ENCODE measurements at places on chromosomes 3 and 15.

DNA sequence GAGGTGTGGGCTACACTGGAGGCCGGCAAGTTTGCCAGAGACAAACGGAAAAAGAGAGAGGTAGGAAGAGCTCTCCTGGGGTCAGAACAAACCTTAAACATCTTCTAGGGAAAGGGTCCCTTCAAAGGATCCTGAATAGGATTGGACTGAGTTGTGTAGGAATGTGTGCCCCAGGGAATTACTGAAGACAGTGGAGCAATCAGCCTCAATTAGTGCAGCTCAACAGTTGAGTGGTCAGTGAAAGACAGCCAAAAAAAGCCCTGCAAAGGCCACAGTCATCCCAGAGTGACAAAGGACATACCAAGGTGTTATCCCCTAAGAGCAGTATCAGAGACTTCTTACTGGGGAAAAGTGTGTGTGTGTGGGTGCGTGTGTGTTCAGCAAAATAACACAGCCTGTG, 70.3 kb downstream of the NUP210 start:
- no peak for DNase-seq

- DNase-seq = no peak
Observed at GRCh38 chr3:178422406-178422805, 113.8 kb upstream of the KCNMB2 start.

DNA sequence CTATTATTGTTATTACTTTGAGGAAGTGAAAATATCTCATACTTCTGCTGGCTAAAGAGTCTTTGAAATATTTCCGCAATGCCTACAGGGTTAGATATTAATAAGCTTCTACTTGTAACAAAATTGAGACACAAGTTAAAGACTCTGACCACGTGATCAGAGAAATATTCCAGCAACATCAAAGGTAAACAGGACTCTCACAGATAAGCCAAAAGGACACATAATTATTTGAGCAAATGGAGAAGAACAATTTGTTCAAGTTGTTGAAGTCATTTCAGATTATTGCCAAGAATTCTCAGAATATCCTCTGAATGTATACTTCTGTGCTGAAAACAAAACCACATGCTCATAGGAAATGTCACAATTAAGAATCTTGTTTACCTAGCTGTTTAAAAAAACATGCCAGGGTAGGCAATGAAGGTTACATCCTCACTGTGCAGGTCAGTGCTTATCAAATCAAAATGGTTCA, 225.8 kb upstream of the ALCAM start:
- no peak for DNase-seq

DNA sequence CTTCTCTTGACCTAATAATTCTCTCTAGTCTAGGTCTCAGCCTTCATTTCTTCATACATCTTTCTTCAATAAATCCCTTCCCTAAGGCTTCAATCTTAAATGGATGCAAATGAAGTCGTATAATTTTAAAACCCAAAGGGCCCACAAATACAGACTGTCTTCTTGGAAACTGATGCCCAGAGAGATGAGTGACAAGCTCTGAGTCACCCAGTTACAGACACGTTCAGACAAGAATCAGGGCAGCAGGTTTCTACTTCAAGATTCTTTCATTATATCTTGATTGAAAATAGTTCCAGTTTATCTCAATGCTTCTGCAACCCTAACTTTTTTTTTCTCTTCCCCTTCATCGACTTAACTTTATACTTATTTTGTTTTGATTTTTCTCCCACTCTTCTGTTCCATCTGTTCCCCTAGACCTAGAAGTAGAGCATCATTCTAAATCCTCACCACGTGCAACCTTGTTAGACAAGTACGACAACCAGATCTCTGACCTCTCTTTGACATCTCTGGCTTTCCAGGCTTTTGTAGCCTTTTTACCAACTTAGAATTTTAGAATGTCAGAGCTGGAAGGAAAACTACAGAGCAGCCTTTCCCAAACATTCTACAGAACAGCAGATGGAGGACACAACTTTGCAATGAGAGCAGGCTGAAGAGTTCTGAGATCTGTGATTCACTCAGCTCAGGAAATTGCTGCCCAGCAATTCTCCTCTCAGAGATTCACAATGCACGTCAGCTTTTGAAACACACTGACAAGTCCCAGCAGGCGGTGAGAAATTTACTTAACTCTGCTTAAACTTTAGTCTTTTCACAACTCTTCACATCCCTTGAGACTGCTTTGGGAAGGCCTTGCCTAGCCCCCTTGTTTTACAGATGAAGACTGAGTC, 25.3 kb downstream of the NCEH1 start:
- DNase-seq = no peak

DNA sequence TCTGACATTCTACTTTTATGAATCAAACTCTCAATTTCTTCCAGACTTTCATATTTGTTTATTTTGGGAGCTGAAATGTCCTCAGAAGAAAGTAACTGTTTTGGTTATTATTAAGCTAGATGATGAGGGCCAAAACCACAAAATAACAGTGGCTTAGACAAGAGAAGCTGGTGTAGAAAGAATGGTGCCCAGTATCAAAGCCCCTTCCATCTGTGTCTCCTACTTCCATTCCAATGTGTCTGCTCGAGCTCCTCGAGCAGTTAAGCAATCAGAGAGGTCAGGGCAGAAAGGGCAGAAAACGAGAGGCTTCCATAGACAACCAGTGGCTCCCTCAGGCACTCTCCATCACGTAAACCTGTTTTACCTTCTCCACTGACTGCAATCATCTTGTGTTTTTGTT, 59.7 kb upstream of the MAGI1 start:
- no peak for DNase-seq

GRCh38 chr3:162236949-162237348, 740.3 kb downstream of the OTOL1 start:
- DNase-seq = no peak

DNA sequence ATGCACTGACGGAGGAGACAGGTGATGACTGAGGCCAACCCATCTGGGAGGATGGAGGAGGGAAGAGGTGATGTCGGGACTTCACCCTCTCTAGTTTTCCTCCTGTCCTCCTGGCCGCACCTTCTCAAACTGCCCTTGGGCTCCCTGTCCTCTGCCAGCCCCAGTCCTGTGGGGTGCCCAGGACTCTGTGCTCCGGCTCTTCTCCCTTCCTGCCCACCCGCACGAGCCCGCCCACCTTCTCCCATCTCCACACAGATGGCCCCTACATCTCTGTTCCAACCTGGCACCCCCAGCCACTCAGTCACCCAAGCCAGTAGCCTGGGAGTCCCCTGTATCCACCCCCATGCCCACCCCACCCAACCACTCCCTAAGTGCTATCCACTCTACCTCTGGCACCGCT, 206.7 kb upstream of the LINGO1 start:
- DNase-seq = peak; percentile 45

DNA sequence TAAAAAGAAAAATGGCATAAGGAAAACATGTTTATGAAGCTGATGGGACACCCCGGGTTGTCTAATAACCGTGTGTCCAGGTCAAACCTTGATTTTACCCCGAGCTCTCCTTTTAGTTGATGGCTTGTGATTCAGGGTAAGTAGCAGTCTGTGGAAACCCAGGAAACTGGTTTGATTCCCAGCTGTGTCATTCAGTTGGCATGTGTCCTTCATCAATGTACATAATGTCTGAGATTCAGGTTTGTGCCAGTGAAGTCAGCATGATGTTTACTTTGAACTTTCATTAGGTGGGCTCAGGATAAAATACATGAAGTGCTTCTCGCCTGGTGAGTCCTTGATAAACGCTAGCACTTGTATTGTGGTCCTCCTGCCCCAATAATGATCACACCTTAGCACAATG, 4.3 kb upstream of the COPG1 start:
- no peak for DNase-seq

DNA sequence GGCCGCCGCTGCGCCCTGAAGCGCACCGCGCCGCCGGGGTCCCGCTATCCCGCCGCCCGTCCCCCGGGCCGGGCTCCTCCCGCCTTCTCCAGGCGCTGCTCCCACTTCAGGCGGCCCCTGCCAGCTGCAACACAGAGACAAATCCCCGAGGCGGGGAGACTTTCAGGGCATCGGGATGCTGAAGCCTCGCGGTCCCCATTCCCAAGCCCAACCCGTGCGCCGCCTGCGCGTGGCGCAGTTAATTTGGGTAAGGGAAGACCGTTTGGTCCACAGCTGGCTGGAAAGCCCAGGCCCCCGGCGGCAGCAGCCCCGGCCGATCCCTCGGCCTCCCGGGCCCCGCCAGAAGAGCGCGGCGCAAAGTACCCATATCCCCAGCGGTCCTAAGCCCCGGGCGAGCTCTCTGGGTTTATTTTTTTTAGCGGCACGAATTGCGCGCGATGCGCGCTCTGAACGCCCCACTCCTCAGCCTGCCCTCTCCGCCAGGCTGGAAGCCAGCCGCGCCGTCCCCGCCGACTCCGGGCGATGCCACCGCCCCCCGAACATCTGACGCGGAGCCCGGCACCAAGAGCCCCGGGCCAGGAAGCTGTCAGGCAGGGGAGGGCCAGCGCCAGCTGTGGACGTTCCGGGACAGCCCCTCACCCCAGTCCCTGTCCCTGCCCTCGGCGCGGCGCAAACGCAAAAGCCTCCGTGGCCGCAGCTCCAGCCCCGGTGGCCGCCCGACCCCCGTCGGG, 517 bp downstream of the FBN1 start:
- DNase-seq = peak; percentile 90

DNA sequence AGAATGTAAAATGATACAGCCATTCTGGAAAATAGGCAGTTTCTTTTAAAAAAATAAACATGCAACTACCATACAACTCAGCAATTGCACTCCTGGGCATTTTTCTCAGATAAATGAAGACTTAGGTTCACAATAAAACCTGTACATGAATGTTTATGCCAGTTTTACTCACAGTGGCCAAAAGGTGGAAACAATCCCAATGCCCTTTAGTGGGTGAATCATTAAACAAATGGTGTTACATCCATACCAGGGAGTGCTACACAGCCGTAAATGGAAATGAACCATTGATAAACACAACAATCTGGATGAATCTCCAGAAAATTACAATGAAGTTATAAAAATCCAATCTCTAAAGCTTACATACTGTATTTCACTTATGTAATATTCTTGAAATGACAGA, 140.3 kb downstream of the ADAMTSL3 start:
- no peak for DNase-seq

- DNase-seq = no peak
Observed at GRCh38 chr3:111725706-111726105, 130.6 kb upstream of the ZBED2 start.

GRCh38 chr3:174531262-174531982, 327.7 kb upstream of the NAALADL2 start:
- DNase-seq = no peak

- no peak for DNase-seq
Observed at GRCh38 chr3:50165910-50166538, 10.9 kb downstream of the SEMA3F start.

DNA sequence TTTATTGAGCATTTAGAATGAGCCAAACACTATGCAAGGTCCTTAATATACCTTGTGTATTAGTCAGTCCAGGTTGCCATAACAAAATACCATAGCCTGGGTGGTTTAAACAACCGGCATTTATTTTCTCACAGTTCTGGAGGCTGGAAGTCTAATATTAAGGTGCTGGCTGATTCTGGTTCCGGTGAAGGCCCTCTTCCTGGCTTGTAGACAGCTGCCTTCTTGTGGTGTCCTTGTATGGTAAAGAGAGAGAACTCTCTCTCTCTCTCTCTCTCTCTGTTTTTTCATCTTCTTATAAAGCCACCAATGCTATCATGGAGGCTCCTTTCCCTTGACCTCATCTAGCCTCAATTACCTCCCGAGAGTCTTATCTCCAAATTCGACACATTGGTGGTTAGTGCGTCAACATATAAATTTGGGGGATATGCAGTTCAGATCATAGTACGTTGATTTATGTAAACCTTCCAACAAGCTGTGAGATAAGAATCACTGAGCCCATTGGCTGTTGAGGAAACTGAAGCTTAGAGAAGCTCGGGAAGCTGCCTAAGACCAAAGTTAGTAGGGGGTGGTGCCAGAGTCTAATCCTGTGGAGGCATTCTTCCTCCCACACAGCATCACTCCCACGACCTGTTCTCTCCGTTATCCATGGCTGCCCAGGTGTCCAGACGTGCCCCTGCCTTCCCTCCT, 298.0 kb upstream of the PROK2 start:
- no peak for DNase-seq

DNA sequence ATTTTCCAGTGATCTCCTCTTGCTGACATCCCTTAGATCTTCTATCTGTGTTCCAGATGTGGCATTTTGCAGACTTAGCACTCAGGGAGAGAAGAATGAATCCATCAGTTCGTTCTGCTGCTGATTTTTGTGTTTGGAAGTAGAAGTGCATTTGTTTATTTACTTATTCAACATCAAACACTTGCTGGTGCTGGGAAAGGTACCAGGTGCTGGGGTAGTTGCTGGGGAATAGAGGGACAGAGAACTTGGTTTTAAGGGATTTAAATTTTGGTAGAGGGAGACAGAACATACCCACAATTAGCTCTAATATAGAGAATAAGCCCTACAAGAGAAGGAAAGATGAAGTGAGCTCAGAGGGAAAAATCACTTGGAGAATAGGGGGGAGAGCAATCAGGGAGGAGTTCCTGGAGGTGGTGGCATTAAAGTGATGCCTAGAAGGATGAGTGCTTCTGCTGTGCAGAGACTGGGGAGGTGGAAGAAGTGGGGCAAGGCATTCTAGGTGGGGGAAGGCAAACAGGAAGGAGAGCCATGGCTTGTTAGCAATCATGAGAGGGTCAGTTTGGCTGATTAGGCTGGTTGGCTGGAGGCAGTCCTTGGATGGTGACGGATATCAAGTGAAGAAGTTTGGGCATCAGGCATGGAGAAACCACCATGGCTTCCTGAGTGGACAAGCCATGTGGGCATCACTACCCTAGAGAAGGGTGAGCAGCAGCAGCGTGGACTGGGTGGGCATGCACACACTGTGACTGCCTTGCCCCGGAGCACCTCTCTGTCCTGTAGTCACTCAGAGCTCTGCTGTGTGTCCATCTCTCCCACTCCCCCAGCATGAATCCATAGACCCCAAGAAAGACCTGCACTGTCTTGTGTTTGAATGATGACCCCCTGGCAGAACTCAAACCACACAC, 197.3 kb downstream of the OPA1 start:
- no peak for DNase-seq

DNA sequence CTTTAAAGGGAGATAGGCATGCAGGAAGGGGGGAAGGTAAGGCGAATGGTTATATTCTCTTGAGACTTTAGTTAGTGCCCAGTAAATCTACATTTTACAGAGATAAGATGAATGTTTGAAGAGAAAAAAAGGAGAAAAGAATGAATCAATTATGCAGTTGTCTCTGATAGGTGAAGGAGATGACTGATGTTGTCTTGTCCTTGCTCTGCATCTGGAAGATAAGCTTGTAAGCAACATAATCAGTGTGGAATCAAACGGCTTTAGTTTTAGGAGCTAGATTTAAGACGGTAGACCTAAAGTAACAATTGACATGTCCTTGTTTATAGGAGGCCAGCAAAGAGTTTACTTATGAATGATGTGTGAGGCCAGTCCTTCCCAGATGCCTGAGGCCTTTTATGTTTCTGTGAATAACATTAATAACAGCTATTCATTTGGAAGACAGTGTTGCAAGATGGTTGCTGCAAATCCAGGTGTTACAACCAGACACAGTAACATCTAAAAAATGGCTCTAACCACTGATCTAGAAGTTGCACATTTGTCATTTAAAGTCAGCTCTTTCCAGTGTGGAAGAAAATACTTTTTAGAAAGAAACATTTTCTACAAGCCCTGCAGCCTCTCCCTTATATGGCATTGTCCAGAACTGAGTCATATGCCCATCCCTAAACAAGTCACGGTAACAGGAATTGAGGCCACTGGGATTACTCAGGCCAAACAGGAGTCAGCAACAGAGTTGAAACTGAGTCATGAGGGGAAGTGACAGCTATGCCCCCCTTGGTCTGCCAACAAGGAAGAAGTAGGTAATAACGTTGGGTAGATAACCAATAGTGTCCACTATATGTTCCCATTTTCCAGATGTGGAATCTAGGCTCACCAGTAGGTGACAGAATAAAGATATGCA, 77.5 kb upstream of the FBN1 start:
- no peak for DNase-seq
